ENCODE measurements at places on chromosomes 7 and 10.
A peak's percentile ranks its signal among the peaks of the same experiment; 100 is the strongest.

- DNase-seq: no peak
Measured at GRCh38 chr7:104971290-104972071, 42.5 kb upstream of the KMT2E start.

- no peak for DNase-seq
Measured at GRCh38 chr7:119232091-119232490, 1007.6 kb downstream of the ANKRD7 start.

GRCh38 chr7:132112106-132112505, 464.2 kb downstream of the PLXNA4 start:
- DNase-seq: no peak

- DNase-seq: peak; percentile 32
Measured at GRCh38 chr7:134941185-134941900, 45.0 kb upstream of the AGBL3 start.

DNA sequence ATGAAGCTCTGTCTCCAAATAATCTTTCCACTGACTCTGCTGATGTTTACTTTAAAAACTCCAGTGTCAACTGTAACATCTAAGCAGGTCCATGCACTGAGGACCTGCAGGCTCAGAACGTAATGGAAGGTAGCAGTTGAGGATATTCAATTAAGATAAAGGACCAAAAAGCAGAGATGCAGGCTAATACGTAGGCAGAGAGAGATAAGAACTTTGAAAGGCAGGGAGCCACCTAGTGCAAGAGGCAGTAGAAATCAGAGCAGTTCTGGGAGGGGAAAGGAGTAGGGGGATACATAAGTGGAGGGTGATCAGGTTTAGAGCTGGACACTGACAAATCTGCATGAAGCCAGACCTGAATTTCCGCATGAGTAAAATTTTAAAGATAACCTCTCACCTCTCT, 114.5 kb upstream of the POM121L12 start:
- no peak for DNase-seq

DNA sequence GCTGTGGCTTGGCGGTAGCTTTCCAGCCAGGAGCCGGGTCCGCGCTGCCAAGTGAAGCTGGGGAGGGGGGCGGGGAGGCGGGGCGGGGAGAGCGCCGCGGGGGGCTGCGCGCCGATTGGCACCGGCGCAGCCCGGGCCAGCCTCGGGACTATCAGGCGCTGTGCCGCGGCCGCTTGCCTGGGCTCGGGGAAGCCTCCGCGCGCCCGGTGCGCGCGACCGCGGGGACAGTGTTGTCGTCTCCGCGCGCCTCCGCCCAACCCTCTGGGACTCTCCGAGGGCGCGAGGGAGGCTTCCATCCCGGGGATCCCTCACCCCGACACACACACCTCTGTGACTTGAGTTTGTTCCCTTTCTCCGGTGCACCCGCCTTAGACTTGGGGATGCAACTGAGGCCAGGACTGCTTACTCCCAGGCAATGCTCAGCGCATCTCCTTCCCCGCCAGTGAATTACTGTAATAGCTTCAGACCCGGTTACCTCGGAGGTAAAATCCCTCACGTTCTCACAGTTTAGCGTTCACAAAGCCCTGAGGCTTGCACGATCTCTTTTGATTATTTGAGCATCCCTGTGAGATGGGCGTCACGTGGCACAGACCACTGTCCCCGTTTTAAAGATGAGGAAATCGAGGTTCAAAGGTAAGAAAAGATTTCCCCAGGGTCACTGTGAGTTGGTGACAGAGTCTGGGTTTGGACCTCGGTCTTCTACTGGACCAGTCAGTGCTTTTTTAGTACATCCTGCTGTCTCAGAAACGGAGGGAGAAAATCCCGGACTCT, at the start of gene NKX1-2:
Gene NKX1-2, minus strand, starts transcription at position 24 of the 771 bp plus-strand sequence. CDS start 92 bp downstream, outside the sequence.
- DNase-seq: no peak

GRCh38 chr7:21365866-21366624, 61.8 kb upstream of the SP4 start:
- no peak for DNase-seq

DNA sequence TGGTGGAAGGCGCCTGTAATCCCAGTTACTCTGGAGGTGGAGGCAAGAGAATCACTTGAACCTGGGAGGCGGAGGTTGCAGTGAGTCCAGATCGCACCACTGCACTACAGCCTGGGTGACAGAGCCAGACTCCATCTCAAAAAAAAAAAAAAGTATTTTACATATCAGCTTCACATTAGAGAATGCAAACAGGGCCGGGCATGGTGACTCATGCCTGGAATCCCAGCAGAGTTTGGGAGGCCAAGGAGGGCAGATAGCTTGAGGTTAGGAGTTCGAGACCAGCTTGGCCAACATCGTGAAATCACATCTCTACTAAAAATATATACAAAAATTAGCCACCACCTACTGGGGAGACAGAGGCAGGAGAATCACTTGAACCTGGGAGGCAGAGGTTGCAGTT, 31.6 kb downstream of the USP54 start:
- no peak for DNase-seq
